ENCODE measurements at places on chromosomes 3 and 15. TPM values are rescaled to one million over a fixed set of nuclear protein-coding genes. Genes with fewer than 3 reads are reported as not detected.

- DNase-seq, result no peak
Observed at GRCh38 chr3:38084334-38085310, 45.6 kb downstream of the DLEC1 start.

GRCh38 chr3:61666615-61667330, 105.4 kb downstream of the PTPRG start:
- DNase-seq, result no peak

DNA sequence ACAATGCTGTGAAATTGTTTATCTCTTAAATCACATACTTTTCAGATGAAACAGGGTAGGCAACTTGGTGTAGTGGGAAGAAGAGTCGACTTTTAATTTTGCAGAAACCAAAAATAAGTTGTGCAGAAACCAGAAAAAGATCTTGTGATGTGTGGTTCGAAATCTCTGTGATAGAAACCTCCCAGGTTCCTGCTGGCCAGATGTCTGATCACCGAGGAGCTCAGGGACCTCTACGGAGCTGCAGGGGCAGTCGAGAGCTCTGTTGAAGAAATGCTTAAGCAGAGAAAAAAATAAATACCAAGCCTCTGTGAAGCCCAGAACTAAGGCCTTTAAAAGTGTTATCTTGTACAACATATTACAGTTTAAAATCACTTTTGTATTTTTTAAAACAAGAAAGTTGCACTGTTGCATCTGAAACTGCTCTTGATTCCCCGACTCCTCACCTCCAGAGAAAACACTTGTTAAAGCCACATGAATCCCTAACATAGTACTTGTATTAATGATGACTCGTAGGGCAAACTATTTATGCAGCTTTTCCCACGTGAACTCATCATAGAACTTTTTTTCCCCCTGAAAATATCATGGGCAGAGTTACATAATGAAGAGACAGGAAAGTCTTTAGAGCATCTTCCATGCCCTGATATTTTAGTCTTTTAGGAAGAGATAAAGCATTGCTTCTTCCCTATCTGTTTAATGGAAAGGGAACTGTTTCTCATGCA, 51.3 kb downstream of the CCK start:
- DNase-seq, result no peak

GRCh38 chr3:177367788-177368187, 170.5 kb upstream of the TBL1XR1 start:
- no peak for DNase-seq

DNA sequence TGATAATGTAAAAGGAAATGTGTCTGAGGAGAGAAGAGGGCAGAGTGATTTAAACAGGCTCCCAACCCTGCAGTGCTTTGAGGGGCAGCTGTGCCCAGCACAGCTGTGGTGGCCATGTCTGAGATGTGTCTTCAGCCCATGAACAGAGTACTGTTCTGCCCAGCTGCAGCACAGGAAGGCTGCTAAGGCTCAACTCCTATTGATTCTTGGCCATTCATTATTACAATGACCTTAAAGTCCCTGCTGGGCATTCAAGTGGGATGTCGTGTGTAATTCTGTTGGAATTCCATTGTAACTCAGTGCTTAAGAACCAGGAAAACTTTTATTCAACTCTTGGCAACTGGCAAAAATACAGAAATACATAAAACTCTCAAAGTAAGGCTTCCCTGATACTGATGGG, 229.3 kb downstream of the MCTP2 start:
- no peak for DNase-seq

- DNase-seq, result no peak
Observed at GRCh38 chr3:140842984-140843649, 98.5 kb upstream of the SLC25A36 start.

DNA sequence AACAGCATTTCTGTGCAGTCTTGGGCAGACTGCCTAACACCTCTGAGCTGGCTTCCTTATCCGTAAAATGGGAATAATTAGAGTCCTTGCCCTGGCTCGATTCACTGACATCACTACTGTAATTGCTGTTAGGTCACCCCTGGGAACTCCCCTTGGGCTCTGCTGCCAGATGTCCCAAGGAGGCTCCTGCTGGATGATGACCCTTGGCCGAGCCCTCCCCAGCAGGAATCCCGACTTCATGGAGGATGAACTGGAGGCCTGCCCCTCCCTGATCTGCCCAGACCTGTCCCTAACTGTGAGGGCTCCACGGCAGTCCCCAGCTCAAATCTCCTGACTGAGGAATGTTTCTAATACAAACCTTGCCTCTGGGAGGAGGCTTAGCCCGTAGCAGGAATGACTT, 18.0 kb downstream of the ESYT3 start:
- no peak for DNase-seq

DNA sequence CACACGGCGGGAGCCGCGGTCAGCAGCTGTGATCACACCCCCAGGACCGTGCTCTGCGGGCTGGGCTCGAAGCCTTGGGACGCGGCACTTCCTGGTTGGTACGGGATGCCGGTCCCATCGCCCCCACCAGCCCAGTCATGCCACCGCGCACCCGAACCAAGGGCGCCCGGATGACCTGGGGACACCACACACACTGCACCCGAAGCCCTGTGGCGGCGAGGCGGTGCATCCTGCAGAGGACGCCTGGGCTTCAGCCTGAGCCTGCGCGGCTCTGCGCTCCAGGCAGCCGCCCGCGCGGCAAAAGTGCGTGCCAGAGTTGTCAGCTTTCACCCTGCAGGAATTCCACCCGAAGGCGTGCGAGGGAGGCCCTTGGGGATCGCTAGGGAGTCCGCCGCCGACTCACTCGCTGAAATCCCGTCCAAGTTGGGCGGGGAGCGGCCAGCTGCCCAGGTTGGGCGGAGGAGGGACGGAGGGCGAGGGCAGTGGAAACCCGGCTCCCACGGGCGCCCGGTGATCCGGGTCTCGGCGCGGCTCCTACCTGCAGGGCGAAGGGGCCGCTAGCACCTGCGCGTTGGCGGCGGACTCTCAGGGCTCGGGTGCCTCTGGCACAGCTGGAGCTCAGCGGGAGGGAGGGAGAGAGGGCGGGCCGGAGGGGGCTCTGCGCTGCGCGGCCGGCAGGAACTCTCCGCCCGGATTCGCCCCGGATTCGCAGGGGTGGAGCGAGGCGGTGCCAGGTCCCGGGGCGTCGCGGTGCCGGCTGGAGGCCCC, at the start of gene PLD1:
Gene PLD1 (minus strand): TSS at position 623 of the 768 bp plus-strand sequence. CDS start 72,432 bp downstream, outside the sequence.
- peak; percentile 94 for DNase-seq

- DNase-seq, result peak; percentile 72
Observed at GRCh38 chr3:196712514-196713413, 587 bp downstream of the PIGX start.

- no peak for DNase-seq
Observed at GRCh38 chr15:68812069-68812468, 8.6 kb downstream of the ANP32A start.

DNA sequence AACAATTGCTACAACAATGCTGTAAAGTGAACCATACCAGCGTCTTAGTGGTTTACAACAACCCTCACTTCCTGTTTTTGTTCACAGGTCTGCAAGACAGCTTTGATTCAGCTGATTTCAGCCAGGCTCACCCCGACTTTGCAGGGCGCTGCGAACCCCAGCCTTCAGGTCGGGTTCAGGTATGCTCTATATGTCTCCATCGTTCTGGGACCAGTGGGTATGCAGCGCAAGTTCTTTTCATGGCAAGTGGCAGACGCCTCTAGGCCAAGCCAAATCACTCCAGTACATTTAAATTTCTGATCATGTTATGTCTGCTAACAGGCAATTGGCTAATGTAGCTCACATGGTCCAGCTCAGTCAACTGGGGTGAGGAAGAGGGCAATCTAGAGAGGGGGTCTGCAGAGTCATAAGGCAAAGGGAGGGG, 52.4 kb upstream of the RGMA start:
- no peak for DNase-seq

DNA sequence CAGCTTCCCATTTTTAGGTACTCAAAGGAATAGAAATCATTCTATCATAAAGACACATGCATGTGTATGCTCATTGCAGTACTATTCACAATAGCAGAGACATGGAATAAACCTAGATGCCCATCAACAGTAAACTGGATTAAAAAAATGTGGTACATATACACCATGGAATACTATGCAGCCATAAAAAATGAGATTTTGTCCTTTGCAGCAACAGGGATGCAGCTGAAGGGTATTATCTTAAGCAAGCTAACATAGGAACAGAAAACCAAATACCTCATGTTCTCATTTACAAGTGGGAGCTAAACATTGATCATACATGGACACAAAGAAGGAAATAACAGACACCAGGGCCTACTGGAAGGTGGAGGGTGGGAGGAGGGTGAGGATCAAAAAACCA, 33.1 kb upstream of the COL6A5 start:
- no peak for DNase-seq

DNA sequence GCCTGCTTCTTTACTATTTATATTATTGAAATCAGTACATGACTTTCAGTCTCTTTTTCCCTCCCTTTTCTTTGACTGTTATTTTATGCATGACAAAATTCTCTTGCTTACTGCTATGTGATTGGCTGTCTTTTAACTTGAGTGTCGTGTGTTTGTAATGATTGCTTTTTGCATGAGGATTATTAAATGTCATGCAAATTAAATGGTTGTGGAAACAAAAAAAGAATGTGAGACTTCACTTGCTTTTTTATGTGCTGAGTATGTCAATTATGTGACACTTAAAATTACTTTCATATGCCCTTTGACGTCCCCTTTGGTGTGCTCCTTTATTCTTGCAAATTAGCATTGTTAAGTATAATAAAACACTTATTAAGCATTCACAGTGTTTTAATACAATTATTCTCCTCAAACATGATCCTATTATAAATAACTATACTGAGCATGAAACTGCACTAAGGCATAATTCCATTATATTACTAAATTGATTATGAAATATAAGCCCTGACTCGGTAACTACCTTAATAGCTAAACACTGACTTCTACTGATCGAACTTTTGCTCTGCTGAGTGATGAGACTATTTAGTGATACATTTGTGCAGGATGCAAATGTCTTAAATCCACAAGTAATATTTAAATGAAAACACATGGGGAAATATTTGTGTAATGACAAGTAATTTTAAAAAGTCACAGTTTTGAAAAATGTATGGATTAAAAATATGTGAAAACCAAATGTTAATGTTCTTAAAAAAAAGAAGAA, 401.7 kb downstream of the NLGN1 start:
- no peak for DNase-seq

DNA sequence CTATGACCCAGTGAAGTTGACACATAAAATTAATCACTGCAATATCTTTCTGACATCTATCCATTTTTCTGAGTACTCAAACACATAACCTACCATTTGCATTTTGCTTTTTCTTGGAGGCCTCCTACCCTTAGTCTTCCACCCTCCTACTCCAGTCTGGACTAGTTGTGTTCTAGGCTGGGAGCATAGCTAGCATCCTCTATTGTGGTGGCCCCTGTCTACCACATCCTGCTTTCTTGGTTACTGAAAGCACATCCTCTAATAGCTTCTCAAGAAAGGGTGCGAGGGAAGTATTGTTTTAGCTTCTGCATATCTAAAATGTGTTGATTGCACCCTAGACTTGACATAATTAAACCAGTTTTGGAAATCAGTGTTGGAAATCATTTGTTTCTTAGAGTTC, 176.5 kb downstream of the THSD4 start:
- DNase-seq, result no peak

GRCh38 chr3:143971359-143972154, at the start of gene DIPK2A:
TSS of gene DIPK2A (plus strand) at chr3:143971823. CDS start at chr3:143972333, 510 bp downstream.
- DNase-seq, result peak; percentile 97

- DNase-seq, result no peak
Observed at GRCh38 chr3:109178708-109179107, 42.2 kb downstream of the C3orf85 start.

GRCh38 chr15:40069178-40070165, 30.5 kb upstream of the SRP14 start:
- peak; percentile 93 for DNase-seq

DNA sequence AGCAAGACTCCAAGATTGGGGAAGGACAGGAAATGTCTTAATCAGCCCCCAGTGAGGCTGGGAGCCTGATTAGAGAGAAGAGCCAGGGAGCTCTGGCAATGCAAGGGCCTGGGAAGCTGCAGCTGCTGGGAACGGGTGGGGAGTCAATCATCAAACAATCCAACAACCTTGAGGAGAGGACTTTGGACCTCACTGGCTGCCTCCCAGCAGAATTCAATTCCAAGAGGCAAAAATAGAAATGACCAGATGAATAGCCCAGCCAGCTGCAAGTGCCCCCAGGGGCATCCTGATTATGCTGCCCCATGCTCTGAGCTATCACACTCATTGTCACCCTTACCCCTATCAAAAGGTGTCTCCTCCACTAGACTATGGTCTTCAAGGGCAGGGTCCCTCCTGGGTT, 6.1 kb upstream of the HOMER2 start:
- peak; percentile 32 for DNase-seq

Gene GRK7
- total RNA-seq, result not detected

Gene CTXN2
- not detected for total RNA-seq

Gene CCR3
- total RNA-seq, result not detected

Gene KLHL40
- total RNA-seq, result 0.60 TPM

Gene RGMA
- 19.8 TPM for total RNA-seq

Gene LMCD1
- 63.1 TPM for total RNA-seq

Gene CYP1A2
- not detected for total RNA-seq

Gene SLC22A14
- total RNA-seq, result not detected

Gene PLSCR2
- not detected for total RNA-seq

Gene CNTN4
- total RNA-seq, result 1.2 TPM

All from heart left ventricle (tissue), 16 donors.